Activated T-cell treated with anti-CD3 and anti-CD28 coated beads for 48 hours (primary cell): ENCODE measurements at places on chromosomes 7 and 10.

GRCh38 chr7:55156919-55157763, 138.3 kb downstream of the EGFR start:
- no peak for DNase-seq

DNA sequence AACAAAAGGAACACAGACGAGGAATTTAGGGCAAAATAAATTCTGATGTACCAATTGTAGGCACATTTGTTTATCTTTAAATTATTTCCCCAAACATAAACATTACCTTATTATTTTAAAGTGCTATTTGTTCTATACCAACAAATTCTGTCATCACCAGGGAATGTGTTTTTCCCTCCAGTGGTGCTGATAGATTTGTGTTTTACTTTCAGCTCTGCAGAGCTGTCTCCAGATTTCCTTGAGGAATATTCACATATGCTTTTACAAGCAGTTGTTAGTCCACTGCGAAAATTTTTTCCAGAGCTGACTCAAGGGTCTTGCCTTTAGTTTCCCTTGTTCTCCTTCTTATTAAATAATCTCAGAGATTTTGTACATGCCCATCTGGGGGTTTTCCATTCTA, 362.8 kb downstream of the PHF14 start:
- DNase-seq = no peak

DNA sequence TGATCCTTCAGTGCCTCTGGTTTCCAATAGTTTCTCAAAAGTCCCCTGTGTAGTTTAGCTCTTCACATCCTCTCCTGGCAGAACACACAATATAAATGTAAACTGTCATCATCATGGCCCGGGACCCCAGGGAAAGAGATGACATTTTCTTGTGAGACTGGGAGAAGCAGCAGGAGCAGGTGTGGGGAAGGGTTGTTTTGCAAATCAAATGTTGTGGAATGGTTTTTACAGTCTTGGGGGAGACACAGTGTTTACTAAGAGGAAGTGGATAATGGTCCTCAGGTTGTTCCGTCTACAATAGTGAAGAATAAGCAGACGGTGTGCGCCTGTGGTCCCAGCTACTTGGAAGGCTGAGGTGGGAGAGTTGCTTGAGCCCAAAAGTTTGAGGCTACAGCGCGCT, 159.1 kb downstream of the SEC23IP start:
- no peak for DNase-seq

- DNase-seq = no peak
Observed at GRCh38 chr10:90818736-90819135, 39.1 kb downstream of the HTR7 start.
